Caco-2 (cell line): ENCODE measurements at places on chromosomes 7 and 10. TPM values are rescaled to one million over a fixed set of nuclear protein-coding genes. Genes with fewer than 3 reads are reported as not detected.

DNA sequence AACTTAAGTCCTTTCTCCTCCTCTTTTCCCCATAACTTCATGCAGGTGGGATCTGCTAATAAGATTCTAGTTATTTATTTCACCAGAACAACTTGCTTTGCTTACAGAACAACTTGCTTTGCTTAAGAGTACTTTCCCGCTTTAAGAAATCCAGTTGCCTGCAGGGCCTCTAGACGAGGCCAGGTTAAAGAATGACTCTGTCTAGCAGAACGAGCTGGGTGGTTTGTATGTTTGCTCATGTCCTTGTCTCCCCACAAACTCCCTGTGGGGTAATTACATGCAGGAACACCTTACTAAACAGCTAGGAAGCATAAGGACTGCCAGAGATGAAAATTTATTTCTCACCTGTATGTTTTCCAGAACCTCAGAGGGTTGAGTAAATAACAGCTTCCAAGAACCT lies 8.8 kb upstream of the FZD8 start:
- no peak overlapping the region for H3K4me3 ChIP-seq
- DNase-seq, result no peak
- no peaks in the 10 kb centered on the region for H3K4me1 ChIP-seq
- no peaks in the 10 kb centered on the region for H3K36me3 ChIP-seq
- H3K27me3 ChIP-seq, result no peaks in the 10 kb centered on the region
- H3K27ac ChIP-seq, result no peak overlapping the region

- DNase-seq, result no peak
- no peaks in the 10 kb centered on the region for H3K27me3 ChIP-seq
- no peak overlapping the region for H3K27ac ChIP-seq
- H3K4me3 ChIP-seq, result no peak overlapping the region
Measured at GRCh38 chr7:80600046-80600445, 38.4 kb upstream of the CD36 start.

DNA sequence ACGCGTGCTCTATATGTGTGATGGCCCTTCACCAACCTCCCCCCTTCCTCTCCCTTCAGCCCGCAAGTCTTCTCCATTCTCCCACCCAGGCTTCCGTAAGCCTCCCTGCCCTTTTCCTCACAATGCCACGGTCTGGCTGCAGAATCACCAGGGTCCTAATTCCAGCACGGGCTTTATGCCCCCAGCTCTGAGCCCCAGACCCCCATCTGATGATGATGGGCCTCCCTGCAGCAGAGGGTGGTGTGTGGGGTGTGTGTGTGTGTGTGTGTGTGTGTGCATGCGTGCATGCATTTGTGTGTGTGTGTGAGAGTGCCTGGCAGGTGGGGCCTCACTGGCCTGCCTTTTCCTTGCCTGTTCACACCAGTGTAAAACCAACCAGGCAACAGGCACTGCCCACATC lies 109.9 kb downstream of the OAT start:
- no peaks in the 10 kb centered on the region for H3K36me3 ChIP-seq
- no peaks in the 10 kb centered on the region for H3K4me1 ChIP-seq
- H3K27me3 ChIP-seq, result no peaks in the 10 kb centered on the region

GRCh38 chr7:129146237-129146979 lies 1.9 kb downstream of the TSPAN33 start:
- H3K36me3 ChIP-seq, result no peaks in the 10 kb centered on the region
- no peak overlapping the region for H3K27ac ChIP-seq
- DNase-seq, result no peak

DNA sequence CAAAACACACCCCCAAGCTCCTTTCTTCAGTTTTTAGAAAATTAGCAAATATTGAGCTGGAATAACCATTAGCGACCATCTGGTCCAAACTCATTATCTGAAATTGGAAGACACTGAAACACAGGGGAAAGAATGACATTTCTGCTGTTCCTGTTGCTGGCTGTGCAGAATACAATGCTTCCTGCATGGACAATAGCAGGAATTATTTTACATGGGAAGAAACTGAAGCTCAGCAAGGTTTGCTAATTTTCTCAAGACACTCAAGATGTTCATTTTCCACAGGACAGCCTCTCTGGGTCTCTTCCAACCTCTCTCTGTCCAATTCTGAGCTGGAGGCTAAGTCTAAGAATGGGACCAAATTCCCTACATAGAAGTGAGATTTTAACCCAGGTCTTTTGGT lies 81.9 kb upstream of the TNS3 start:
- H3K4me1 ChIP-seq, result peaks cover 57% of the 10 kb centered on the region
- no peak overlapping the region for H3K4me3 ChIP-seq
- H3K27me3 ChIP-seq, result no peaks in the 10 kb centered on the region
- DNase-seq, result no peak

- H3K27me3 ChIP-seq, result no peaks in the 10 kb centered on the region
- H3K27ac ChIP-seq, result no peak overlapping the region
- no peaks in the 10 kb centered on the region for H3K4me1 ChIP-seq
- no peak overlapping the region for H3K4me3 ChIP-seq
Measured at GRCh38 chr7:78066599-78066998, 268.0 kb downstream of the PHTF2 start.

DNA sequence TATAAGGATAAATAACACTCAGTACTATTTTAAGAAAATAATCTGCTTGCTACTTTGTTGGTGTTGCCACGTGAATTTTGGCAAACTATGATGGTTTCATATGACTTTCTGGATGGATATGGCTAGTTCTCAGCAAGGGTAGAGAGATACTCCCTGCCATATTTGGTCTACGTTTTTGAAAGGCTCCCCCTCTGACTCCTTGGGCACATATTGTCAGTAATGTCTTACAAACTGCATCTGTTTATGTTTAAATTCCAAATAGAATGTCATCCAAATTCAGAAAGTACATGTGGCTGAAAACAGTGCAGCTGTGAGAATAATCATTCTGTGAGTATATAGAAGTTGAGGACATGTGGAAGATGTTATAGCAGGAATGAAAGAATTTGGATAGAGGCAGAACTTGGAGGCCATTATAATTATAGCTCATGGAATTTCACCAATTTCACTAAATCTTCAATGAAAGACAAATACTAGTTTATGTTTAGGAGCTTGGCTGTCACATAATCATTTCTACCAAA lies 107.8 kb downstream of the SRI start:
- DNase-seq, result no peak
- no peak overlapping the region for H3K27ac ChIP-seq
- H3K4me3 ChIP-seq, result no peak overlapping the region

DNA sequence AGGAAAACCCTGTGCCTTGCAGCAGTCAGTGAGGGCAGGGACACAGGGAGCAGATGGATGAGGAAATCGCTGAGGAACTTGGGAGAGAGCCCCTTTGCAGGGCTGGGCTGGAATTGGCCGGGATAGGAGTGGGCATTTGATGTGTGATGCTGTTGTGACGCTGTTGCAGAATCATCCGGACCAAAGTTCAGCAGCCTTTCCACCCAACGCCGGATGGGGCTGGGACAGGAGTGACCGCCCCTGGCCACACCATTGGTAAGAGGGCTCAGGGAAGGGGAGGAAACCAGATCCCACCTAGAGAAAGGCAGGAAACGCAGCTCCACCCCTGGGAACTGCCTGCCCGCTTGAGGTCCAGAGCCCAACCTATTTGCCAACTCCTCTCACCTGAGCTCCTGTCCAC lies 33.9 kb downstream of the PAX2 start:
- no peaks in the 10 kb centered on the region for H3K4me1 ChIP-seq
- H3K36me3 ChIP-seq, result no peaks in the 10 kb centered on the region
- H3K27ac ChIP-seq, result no peak overlapping the region
- H3K27me3 ChIP-seq, result peaks cover 3% of the 10 kb centered on the region

DNA sequence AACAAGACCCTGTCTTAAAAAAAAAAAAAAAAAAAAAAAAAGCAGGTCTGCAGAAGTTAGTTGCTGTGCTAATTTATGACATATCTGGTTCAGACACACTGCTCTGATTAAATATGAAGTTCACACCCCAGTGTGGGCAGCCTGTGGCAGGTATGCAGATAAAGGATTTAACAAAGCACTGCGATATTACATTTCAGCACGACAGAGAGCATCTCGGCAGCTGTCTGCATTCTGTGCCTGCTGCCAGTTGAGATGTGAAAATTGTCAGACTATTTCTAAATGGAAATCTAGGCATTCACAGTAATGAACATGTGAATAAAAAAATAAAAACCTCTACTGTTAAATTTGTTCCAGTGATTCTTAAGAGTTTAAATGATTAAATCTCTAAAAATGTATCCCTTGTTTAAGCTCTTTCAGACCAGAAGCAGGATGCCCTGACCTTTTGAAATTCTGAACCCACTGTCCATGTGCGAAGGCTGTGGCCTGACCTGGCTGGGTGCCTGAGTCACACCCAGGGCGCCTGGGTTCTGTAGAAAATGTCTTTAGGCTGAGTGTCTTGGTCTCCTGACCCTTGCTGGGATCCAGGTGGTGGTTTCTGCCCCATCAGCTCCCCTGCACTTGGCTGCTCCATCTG lies 272.9 kb downstream of the WDR37 start:
- no peak overlapping the region for H3K4me3 ChIP-seq
- no peaks in the 10 kb centered on the region; the same call in 1 of the 2 replicates for H3K27me3 ChIP-seq
- H3K36me3 ChIP-seq, result no peaks in the 10 kb centered on the region
- DNase-seq, result no peak
- H3K4me1 ChIP-seq, result no peaks in the 10 kb centered on the region

DNA sequence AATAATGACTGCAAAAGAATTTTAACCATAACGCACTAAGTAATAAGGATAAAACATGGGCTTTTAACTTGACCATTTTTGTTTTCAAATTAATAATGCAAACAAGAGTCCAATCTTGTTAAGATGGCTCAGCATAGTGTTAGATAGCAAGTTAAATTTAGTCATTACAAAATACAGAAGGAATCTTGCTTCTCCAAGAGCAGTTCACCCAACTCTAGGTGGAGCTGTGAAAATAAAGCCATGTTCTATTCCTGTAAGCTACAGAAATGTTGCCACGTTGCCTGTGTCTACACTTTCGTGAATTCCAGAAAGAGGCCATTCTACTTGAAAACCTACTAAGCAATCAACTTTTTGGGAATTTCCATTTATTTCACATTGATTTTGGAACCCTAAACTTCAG lies 191.9 kb downstream of the SFMBT2 start:
- no peak overlapping the region for H3K27ac ChIP-seq
- H3K27me3 ChIP-seq, result no peaks in the 10 kb centered on the region
- no peaks in the 10 kb centered on the region for H3K36me3 ChIP-seq
- H3K4me3 ChIP-seq, result no peak overlapping the region

- H3K4me3 ChIP-seq, result no peak overlapping the region
- H3K36me3 ChIP-seq, result no peaks in the 10 kb centered on the region
- DNase-seq, result no peak
- no peak overlapping the region for H3K27ac ChIP-seq
Measured at GRCh38 chr7:69211739-69212138, 386.5 kb upstream of the AUTS2 start.

- H3K27me3 ChIP-seq, result no peaks in the 10 kb centered on the region
- no peak overlapping the region for H3K4me3 ChIP-seq
- no peaks in the 10 kb centered on the region for H3K36me3 ChIP-seq
- H3K4me1 ChIP-seq, result peaks cover 7% of the 10 kb centered on the region; the same call in 1 of the 2 replicates
- no peak for DNase-seq
- H3K27ac ChIP-seq, result no peak overlapping the region
Measured at GRCh38 chr10:58457761-58458616, 54.7 kb upstream of the BICC1 start.

DNA sequence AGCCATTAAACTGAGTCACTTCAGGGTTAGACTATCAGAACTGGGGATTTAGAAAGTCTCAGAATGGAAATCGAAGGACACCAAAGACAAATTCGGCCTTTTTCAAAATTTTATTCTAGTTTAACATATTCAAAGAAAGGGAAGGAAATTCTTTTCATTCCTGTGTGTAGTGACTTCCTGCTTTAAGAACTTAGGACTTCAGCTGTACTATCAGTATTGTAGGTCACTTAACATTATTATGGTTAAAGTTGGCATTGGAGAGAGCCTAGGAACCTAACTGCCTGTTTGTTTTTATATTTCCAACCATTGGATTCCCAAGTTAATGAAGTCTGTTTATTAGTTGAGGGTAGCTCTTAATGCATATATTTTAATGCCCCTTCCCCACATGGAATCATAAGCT lies 63.7 kb downstream of the PTEN start:
- no peaks in the 10 kb centered on the region for H3K27me3 ChIP-seq
- H3K4me1 ChIP-seq, result peaks cover 31% of the 10 kb centered on the region
- H3K27ac ChIP-seq, result no peak overlapping the region
- no peaks in the 10 kb centered on the region; the same call in 1 of the 2 replicates for H3K36me3 ChIP-seq
- no peak for DNase-seq
- H3K4me3 ChIP-seq, result no peak overlapping the region

DNA sequence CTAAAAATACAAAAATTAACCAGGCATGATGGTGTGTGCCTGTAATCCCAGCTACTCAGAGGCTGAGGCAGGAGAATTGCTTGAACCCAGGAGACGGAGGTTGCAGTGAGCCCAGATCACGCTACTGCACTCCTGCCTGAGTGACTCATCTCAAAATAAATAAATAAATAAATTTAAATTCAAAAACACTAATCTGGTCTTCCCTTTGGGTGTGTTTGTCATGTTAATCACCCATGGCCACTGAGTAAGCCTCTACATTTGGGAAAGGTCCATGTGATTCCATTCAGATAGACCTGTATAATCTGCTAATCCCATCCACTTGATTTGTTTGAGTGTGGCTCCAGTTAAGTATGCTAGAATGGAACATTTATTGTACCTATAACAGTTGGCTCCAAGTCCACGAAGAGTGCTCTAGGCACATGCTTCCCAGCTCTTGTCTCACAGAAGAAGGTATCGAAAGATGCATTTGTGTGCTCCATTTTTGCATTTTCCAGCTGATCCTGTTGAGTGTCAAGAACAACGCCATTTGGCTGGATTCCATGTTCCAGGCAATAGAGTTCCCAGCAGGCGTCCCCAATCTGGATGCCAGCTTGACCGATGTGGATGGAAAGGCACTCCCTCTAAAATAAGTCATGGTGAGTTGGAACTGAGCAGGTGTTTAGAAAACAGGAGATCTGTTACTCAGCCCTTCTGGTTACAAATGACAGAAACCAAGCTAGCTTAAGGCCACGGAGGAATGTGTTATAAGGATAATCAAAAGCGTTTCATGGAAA lies 4.0 kb downstream of the TUBAL3 start:
- no peak for DNase-seq
- H3K4me3 ChIP-seq, result no peak overlapping the region
- no peaks in the 10 kb centered on the region for H3K36me3 ChIP-seq
- H3K27me3 ChIP-seq, result no peaks in the 10 kb centered on the region
- H3K4me1 ChIP-seq, result 0 out of 2 replicates have a peak, but pooled peaks cover 4% of the 10 kb centered on the region

DNA sequence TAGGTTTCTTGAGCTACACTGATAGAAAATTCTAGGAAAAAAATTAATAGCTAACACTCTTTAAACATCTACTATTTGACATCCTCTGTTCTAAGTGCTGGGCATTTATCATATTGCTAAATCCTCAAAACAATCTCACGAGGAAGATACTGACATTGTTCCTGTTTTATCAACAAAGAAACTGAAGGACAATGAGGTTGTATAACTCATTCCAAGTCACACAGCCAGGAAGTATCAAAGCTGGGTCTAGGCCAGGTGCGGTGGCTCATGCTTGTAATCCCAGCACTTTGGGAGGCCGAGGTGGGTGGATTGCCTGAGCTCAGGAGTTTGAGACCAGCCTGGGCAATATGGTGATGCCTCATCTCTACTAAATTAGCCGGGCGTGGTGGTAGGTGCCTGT lies 51.6 kb upstream of the IL6 start:
- no peak overlapping the region for H3K4me3 ChIP-seq
- no peaks in the 10 kb centered on the region for H3K36me3 ChIP-seq
- H3K27me3 ChIP-seq, result no peaks in the 10 kb centered on the region

Gene NRAP
- 0.05 and 0.09 TPM in 2 replicates for total RNA-seq

Gene PTF1A
- total RNA-seq, result not detected in 2 replicates

Gene MTERF1
- total RNA-seq, result 16.2 and 16.9 TPM in 2 replicates

Gene SSC4D
- 1.1 and 1.6 TPM in 2 replicates for total RNA-seq

Gene TSC22D4
- total RNA-seq, result 27.2 and 32.0 TPM in 2 replicates

Gene CFAP69
- total RNA-seq, result 4.8 and 7.4 TPM in 2 replicates

Gene ING3
- 13.7 and 14.6 TPM in 2 replicates for total RNA-seq

Gene CPA5
- total RNA-seq, result not detected in 2 replicates

Gene SPDYE2
- not detected in 2 replicates for total RNA-seq

Gene CLEC2L
- total RNA-seq, result not detected in 2 replicates
